ENCODE measurements at places on chromosomes 6 and 20.

GRCh38 chr6:163392533-163392932, 22.0 kb upstream of the QKI start:
- no peak for DNase-seq

GRCh38 chr20:21623781-21624094, 81.7 kb upstream of the PAX1 start:
- no peak for DNase-seq

GRCh38 chr6:131451321-131452144, 121.5 kb upstream of the ARG1 start:
- peak; percentile 18 for DNase-seq

GRCh38 chr6:116456927-116457326, 4.2 kb upstream of the CALHM6 start:
- no peak for DNase-seq

- no peak for DNase-seq
Measured at GRCh38 chr6:140976806-140977205, 1155.9 kb upstream of the GJE1 start.

- DNase-seq, result no peak
Measured at GRCh38 chr6:168371185-168371584, 51.6 kb upstream of the DACT2 start.

DNA sequence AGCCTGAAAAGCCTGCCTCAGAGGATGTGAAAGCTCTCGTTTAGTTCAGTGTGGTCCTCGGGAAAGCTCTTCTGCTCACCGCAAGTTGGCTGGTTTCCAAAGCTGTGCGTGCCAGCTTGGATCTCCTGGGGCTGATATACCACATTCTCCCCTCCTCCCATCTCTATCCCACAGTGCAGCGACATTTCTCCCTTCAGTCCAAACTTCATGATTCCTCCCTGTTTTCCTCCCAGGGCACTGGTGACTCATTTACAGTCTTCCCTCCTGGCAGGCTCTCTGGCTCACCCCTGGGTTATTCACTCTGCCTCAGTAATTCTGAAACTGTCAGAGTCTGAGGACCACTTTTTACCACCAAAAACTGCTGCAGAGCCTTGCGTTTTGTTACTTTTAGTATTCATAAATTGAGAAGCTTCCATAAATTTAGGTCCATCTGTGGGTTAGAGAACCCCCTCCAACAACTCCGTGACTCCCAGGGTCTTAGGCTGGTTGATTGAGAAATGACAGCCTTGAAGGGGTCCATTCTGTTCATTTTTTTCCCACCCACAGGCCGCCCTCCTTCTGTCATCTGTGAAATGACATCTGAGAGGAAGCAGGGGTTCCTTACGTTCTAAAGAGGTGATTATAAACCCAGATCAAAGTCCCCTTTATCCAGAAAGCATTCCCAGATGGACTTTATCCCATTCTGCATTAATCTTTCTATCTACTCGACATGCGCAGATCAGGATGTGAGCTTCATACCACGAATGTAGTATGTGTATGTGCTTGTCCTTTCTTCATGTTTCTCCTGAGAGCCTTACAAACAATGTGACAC, 6.1 kb downstream of the TRIM10 start:
- no peak for DNase-seq

- DNase-seq, result no peak
Measured at GRCh38 chr6:138540468-138540867, 41.2 kb upstream of the NHSL1 start.

GRCh38 chr6:1502041-1502440, 107.7 kb upstream of the FOXC1 start:
- DNase-seq, result no peak

- no peak for DNase-seq
Measured at GRCh38 chr6:124607119-124607627, 355.1 kb upstream of the RNF217 start.

DNA sequence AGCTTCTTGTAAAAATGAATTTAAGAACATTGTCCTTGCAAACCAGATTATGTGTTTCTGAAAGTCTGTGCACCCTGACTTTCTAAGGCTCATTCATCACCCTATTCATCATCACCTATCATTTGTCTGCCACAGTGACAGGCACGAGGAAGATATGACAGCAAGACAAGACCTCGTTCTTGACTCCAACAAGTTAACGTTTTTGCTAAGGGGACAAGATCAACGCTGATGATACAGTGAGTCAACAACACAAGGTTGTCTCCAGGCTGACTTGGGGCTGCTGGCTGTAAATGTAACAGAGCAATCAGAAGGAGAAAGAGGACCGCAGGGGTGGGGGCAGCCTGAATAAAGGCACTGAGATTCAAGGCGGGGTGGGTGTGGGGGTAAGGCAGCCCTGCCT, 94.2 kb downstream of the FOXC1 start:
- no peak for DNase-seq

DNA sequence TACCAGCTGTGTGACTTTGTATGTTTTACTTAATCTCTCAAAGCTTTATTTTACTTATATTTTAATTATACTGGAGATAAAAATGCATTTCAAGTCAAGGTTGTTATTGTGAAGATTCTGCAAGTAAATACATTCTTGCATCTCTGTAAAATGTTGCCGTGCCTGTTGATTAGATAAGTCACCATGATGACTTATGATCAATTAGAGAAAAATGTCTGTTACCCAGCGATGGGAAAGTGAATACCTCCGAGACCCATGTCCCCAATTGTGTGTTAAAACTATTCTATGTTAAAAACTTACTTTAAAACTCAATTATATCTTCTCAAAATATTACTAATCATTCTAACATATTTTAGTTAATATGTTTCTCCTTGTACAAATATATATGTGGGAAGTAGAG, 39.9 kb downstream of the MYB start:
- no peak for DNase-seq

GRCh38 chr6:29295181-29295585, 6.3 kb upstream of the OR14J1 start:
- DNase-seq, result no peak

GRCh38 chr6:154232013-154232910, 124.3 kb downstream of the IPCEF1 start:
- no peak for DNase-seq

DNA sequence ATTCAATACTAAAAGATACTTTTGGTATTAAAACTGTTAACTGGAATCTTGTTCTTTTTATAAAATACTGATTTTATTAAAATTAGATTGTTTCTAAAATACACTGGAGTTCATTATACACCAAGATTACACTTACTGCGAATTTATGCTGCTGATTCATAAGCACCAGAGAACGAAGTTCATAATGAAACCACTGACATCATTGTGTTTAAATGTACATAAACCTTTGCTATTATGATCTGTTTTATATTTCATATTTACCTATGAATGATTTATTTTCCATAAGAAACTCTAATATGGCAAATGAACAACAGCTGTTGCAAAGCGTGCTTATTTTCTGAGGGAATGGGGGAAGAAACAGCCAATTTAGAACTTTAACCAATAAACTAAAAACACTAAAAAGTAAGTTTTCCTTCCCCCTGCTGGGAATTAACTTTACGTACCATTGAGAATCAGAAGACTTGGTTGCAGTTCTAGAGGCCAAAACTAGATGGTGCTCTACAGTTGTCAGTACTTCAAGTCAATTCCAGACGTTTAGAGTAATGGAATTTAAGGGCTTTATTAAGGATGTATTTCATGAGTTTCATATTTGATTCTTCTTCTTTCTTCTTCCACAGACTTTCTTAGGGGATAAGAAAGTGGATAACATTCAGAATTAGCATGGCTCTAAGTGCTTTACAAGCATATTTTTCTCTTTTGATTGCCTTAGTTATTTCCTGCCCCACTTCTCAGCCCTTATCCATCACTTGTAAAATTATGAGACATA, 30.8 kb upstream of the COL19A1 start:
- DNase-seq, result no peak

DNA sequence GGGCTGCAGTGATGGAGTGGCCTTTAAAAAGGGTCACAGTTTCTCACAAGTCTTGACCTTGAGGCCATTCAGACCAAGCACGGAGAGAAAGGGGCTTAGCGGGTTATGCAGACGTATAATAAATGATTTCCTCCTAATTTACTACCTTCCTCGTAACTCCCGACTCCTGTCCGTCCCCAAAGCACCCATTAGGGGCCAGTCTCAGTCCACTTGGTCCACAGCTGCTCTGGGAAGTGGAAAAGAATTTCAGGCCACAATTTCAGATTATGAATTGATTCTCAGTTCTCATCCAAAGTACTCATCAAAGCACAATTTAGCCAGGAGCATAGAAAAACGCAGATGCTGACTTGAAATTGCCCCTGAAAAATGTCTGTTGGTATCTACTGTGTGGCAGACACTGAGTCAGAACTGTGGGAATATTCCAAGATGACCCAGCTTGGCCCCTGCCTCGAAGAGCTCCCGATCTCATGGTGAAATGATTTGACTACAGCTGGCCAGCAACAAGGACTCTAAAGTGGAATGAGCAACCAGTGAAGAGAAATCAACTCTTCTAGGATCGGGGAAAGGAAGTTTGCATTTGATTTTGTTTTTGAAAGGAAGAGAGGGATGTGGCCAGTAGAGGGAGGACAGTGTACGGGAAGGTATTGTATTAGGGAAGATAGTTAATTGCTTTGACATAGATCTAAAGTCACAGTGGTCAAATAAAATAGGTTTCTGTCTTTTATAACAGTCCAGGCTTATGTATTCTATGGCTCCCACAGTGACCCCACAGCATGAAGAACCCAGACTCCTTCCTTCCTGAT, 15.2 kb upstream of the STK35 start:
- DNase-seq, result no peak

Data from activated CD4-positive, alpha-beta T cell treated with anti-CD3 and anti-CD28 coated beads for 36 hours (primary cell).